H7 (cell line): ENCODE measurements at places on chromosomes 6 and 20. TPM values are rescaled to one million over a fixed set of nuclear protein-coding genes. Genes with fewer than 3 reads are reported as not detected.

GRCh38 chr20:35474303-35474871 lies 19.0 kb downstream of the CEP250 start:
- DNase-seq: no peak

GRCh38 chr20:15061061-15061430 lies 723.6 kb upstream of the FLRT3 start:
- DNase-seq: no peak

DNA sequence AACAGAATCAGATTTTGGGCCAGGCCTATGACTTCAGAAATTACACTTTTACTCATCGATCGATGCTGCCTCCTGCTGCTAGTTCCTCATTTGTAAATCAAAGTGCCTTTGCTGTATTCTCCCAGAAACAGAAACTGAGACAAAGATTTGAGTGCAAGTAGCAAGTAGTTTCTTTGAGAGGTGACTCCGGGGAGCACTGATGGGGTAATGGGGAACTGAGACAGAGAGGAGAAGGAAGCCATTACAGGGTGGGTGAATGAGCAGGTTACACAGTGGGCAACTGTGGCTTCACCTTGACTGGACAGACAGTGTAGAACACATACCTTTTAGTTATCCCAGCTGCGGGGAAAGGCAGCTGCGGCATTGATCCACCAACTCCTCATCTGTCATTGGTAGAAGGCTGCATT lies 9.7 kb upstream of the CD40 start:
- no peak for DNase-seq

The LIN28B gene
- total RNA-seq: 45.6 and 61.2 TPM in 2 replicates

The KCNS1 gene
- total RNA-seq: 0.18 and 0.59 TPM in 2 replicates

DNA sequence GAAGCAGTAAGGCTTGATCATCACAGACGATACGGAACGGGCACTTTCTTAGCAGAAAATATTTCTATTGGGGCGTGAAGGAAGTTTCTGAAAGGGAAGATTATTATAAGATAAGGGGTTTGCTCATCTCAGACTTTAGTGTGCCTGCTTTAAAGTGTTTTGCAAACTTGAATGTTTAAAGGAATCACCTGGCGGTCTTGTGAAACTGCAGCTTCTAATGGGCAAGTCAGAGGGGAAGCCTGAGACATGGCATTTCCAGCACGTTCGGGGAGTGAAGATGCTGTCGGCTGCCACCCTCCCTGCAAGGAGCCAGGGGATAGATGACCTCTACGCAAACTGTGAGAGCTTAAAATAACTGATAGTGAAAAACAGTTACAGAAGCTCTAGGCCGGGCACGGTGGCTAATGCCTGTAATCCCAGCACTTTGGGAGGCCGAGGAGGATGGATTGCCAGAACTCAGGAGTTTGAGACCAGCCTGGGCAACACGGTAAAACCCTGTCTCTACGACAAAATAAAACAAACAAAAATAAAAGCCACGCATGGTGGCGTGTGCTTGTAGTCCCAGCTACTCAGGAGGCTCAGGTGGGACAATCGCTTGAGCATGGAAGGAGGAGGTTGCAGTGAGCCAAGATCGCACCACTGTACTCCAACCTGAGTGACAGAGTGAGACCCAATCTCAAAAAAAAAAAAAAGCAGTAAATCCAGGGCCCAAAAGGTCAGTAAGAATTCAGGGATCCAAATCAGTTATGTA lies 2.3 kb upstream of the KIF16B start:
- no peak for DNase-seq

The EXOC2 gene
- total RNA-seq: 41.4 and 46.6 TPM in 2 replicates

DNA sequence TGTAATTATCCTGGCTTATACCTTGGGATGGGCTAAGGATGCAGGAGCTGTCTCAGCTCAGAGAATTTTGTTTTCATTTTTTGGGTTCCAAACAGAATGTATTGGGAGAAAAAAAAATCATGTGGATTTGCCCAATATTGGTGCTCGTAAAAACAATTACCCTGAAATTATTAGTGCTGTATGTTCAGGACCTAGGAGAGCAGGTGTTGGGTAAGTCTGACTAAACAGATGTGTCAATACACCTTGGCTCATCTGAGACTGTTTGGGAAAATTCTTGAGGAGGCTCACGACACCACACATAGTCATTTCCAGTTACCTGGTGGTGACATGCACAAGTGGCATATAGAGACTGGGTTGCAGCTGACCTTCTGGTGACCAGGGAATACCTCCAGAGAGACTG lies 802.1 kb upstream of the FLRT3 start:
- no peak for DNase-seq

DNA sequence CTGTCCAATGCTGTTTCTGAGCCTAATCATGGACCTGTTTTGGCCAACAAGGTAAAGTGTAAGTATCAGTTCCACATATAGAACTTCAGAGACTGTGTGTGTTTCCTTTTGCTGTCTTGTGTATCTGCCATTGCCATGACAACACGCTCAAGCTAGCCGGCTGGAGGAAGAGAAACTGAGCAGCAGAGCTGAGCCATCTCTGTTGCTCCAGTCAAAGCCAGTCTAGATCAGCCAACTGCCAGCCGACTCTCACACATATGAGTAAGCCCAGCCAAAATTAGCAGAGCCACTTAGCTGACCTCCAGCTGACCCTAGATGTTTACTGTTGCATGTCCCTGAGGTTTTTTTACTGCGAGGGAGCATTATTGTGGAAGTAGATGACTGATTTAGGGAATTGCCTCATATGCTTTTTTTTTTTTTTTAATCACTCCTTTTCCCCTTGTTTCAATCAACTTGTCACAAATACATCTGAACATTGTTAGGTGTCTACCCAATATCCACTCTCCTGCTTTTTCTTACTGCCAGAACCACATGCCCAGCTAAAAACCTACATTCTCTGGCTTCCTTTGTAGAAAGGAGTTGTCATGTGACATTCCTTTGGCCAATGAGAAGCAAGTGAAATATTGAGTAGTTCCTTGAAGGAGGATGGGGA lies 304.3 kb upstream of the SUPT3H start:
- no peak for DNase-seq

The GRIK2 gene
- total RNA-seq: 0.76 and 1.2 TPM in 2 replicates

The PAX1 gene
- not detected in 2 replicates for total RNA-seq

The ELOVL2 gene
- total RNA-seq: 1.0 and 2.6 TPM in 2 replicates

- DNase-seq: no peak
Observed at GRCh38 chr6:148265054-148265453, 77.6 kb upstream of the SASH1 start.

DNA sequence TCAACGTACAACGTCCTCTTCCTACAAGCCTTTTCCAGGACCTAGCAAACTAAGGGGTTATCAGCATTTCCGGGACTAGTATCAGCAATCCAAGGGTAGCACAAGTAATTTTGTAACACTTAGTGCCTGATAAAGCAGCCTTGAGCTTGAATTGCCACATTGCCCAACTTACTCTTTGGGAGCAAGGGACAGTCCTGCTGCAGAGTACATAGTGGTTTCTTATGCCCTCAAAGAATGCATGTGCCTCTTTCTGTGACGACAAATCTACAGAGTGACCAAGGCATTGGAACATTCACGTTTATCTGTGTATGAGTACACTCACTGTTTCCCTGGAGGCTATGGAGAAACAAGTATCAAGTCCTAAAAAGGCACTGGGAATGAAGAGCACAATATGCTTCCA lies 3.2 kb upstream of the ID4 start:
- no peak for DNase-seq

- DNase-seq: no peak
Observed at GRCh38 chr6:145621776-145622175, 113.5 kb downstream of the EPM2A start.

GRCh38 chr6:26092443-26092842 lies 5.2 kb downstream of the HFE start:
- DNase-seq: no peak

GRCh38 chr20:24991897-24992486 lies 559 bp downstream of the APMAP start:
- peak; percentile 69 for DNase-seq

DNA sequence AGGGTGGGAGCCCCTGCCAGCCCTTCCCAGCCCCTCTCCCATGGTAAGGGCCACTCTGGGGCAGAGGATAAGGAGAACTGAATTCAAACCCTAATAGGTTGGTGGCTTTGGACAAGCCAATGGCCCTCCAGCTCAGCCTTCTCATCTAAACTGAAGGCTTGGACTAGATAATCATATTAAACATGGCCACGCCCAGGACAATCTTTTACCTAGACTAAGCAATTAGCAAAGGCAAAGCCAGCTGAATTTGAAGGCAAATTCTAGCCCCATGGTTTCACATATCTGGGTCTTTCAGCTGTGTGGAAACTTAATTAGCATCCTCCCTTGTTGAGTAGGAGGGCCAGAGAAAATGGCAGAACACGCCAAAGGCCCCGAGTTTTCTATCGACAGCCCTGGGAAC lies 10.7 kb downstream of the SLC22A23 start:
- no peak for DNase-seq

- DNase-seq: peak; percentile 55
Observed at GRCh38 chr6:38871741-38872568, 156.8 kb downstream of the DNAH8 start.
